ENCODE measurements at places on chromosomes 16 and 17. TPM values are rescaled to one million over a fixed set of nuclear protein-coding genes. Genes with fewer than 3 reads are reported as not detected.

SLC13A2 gene
- 0.12 TPM for total RNA-seq

ESRP2 gene
- total RNA-seq, result 0.09 TPM

HSF4 gene
- 13.3 TPM for total RNA-seq

OTOP3 gene
- not detected for total RNA-seq

TRPV2 gene
- total RNA-seq, result 0.40 TPM

GUCY2D gene
- total RNA-seq, result 0.41 TPM

LHX1 gene
- 0.96 TPM for total RNA-seq

NUPR1 gene
- total RNA-seq, result 16.1 TPM

KRT39 gene
- total RNA-seq, result not detected

TMUB2 gene
- total RNA-seq, result 41.0 TPM

TP53TG3 gene
- 0.96 TPM for total RNA-seq

LDHD gene
- total RNA-seq, result 0.87 TPM

EEF2KMT gene
- 21.4 TPM for total RNA-seq

GINS2 gene
- 28.6 TPM for total RNA-seq

ALDH3A1 gene
- total RNA-seq, result 1,130 TPM

LPO gene
- total RNA-seq, result not detected

C16orf92 gene
- total RNA-seq, result not detected

PRR29 gene
- total RNA-seq, result 0.75 TPM

PROCA1 gene
- total RNA-seq, result 0.94 TPM

SCARF1 gene
- total RNA-seq, result 0.18 TPM

WBP2 gene
- 101 TPM for total RNA-seq

CCT6B gene
- 1.5 TPM for total RNA-seq

FA2H gene
- 33.6 TPM for total RNA-seq

MYH2 gene
- not detected for total RNA-seq

CMTM1 gene
- 1.5 TPM for total RNA-seq

KREMEN2 gene
- total RNA-seq, result 2.5 TPM

KRTAP2-2 gene
- not detected for total RNA-seq

ZNF652 gene
- total RNA-seq, result 9.5 TPM

TP53TG3B gene
- 0.23 TPM for total RNA-seq

TMIGD1 gene
- not detected for total RNA-seq

PIK3R5 gene
- total RNA-seq, result 0.09 TPM

SNAI3 gene
- total RNA-seq, result 0.07 TPM

HOXB9 gene
- 7.1 TPM for total RNA-seq

ODAD4 gene
- total RNA-seq, result 1.7 TPM

AURKB gene
- total RNA-seq, result 153 TPM

SLC12A4 gene
- total RNA-seq, result 31.8 TPM

OR3A3 gene
- not detected for total RNA-seq

CDRT15L2 gene
- not detected for total RNA-seq

TPPP3 gene
- total RNA-seq, result 9.5 TPM

NAGS gene
- total RNA-seq, result 0.82 TPM

ZP2 gene
- total RNA-seq, result not detected

RPGRIP1L gene
- 9.4 TPM for total RNA-seq

CLEC19A gene
- 0.10 TPM for total RNA-seq

KRT33A gene
- total RNA-seq, result not detected
